ENCODE measurements at places on chromosomes 6 and 20. TPM values are rescaled to one million over a fixed set of nuclear protein-coding genes. Genes with fewer than 3 reads are reported as not detected.

- no peak for DNase-seq
Observed at GRCh38 chr20:7193681-7194080, 426.2 kb downstream of the BMP2 start.

The C20orf202 gene
- 0.39 TPM for polyA plus RNA-seq

GRCh38 chr6:85679445-85680123 is 36.9 kb upstream of the SYNCRIP start:
- DNase-seq, result no peak

The ENPP5 gene
- polyA plus RNA-seq, result 4.2 TPM

GRCh38 chr6:146855889-146856288 is 257.1 kb downstream of the ADGB start:
- no peak for DNase-seq

The MOXD1 gene
- 2.8 TPM for polyA plus RNA-seq

DNA sequence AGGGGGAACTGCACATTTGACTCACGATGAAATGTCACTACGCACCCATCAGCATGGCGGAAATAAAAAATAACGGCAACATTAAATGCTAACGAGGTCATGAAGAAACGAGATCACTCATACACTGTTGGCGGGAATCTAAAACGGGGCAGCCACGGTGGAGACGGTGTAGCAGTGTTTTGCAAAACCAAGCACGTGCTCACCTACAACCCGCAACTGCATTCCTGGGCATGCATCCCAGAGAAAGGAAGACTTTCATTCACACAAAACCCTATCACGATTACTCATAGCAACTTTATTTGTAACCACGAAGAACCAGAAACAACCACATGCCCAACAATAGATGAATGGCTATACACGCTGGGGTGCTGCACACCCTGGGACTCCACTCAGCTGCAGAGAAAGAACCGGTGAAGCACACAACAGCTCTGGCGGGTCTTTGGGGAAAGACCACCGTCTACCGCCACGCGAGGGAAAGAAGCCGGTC is 77.0 kb downstream of the YTHDF1 start:
- DNase-seq, result no peak

DNA sequence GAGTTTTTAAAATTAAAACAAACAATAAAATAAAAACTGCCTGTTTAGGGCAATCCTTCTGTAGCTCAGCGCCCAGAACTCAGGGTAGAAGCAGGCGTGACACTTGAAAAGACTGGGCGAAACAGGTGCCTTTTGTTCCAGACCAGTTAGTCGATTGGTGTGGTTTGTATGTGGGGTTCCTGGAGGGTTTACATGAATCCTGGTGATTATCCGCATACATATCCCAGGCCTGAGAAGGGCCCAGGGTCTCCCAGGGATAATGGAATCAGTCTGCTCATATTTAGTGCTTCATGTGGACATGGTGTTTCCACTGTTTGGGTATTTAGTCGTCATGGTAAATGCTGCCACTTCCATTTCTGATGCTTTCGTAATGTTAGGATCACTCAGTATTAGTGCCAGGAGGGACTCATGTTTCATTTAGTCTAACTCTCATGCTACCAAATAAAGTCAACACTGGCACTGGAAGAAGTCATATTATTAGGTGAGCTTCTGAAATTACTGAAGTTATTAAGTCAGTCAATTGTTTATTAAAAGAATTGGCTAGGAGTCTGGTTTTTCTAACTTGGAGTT is 116.5 kb downstream of the SAMD5 start:
- DNase-seq, result no peak
